ENCODE measurements at places on chromosomes 3 and 15. TPM values are rescaled to one million over a fixed set of nuclear protein-coding genes. Genes with fewer than 3 reads are reported as not detected.
A peak's percentile ranks its signal among the peaks of the same experiment; 100 is the strongest.

Gene TMCO5A
- not detected for total RNA-seq

- no peak for DNase-seq
Observed at GRCh38 chr3:160127308-160127707, 97.9 kb upstream of the C3orf80 start.

- DNase-seq, result no peak
Observed at GRCh38 chr15:37581866-37582532, 352.4 kb upstream of the TMCO5A start.

Gene GOLGA6L7
- not detected for total RNA-seq

- peak; percentile 23 for DNase-seq
Observed at GRCh38 chr3:46085421-46086082, 58.3 kb upstream of the XCR1 start.

DNA sequence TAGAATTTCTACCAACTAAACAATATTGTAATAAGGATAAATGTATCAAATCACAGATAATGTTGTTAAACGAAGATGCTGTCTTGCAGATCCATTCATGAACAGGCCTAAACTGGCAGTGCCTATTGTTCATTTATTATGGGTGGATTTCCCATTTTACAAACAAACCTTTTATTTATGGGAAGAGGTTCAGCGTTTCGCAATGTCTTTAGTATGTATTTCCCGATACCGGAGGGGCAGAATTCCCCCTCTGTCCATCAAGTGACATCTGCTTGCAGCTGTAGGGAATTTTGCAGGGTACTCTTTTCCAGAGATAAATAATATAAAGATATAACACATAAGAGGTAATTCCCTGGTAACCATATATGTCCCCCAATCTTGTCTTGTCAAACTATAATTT lies 5.7 kb downstream of the CEP19 start:
- no peak for DNase-seq

GRCh38 chr3:131544557-131544956 lies 41.8 kb upstream of the MRPL3 start:
- DNase-seq, result no peak

Gene NTRK3
- 2.7 TPM for total RNA-seq

DNA sequence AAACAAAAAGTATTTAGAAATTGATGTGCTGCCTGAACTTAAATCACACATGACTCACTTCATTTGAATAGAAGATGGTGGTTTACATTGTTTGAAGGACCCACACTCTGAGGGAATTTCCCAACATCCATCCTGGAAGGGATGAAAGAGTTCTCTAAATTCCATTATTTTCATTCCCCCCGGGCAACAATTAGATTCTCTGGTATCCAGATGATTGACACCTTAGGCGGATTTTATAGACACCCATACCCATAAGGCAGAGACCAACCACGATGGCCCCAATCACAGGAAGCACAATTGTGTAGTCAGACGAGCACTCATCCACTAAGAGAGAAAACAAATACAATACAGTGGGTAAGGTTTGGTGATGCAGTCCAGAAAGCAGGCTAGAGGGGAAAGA lies 24.6 kb upstream of the MCCC1 start:
- DNase-seq, result no peak
